Testis (tissue), 5 donors: ENCODE measurements at places on chromosomes 11 and 22. TPM values are rescaled to one million over a fixed set of nuclear protein-coding genes. Genes with fewer than 3 reads are reported as not detected.

SLC22A6 gene
- total RNA-seq = not detected

GLB1L3 gene
- total RNA-seq = 15.6 TPM

SYCE3 gene
- 40.4 TPM for total RNA-seq

DNAJC4 gene
- 254 TPM for total RNA-seq

OR51I1 gene
- 1.1 TPM for total RNA-seq

ANO1 gene
- total RNA-seq = 25.4 TPM

MS4A3 gene
- 1.7 TPM for total RNA-seq

ARVCF gene
- 57.7 TPM for total RNA-seq

SGSM1 gene
- 7.9 TPM for total RNA-seq

CASP5 gene
- not detected for total RNA-seq

PDGFD gene
- total RNA-seq = 8.1 TPM

HSPB2 gene
- total RNA-seq = not detected

APOL4 gene
- total RNA-seq = 0.55 TPM

C22orf23 gene
- 50.9 TPM for total RNA-seq

XBP1 gene
- 48.2 TPM for total RNA-seq

MPPED2 gene
- 13.1 TPM for total RNA-seq

BATF2 gene
- total RNA-seq = 1.5 TPM

CASP4 gene
- 16.1 TPM for total RNA-seq

JHY gene
- 22.3 TPM for total RNA-seq

HPS5 gene
- 97.7 TPM for total RNA-seq

LRRC74B gene
- 5.4 TPM for total RNA-seq

MOV10L1 gene
- total RNA-seq = 48.4 TPM

PLEKHB1 gene
- total RNA-seq = 71.5 TPM

SNX32 gene
- 4.0 TPM for total RNA-seq

CABP7 gene
- 1.6 TPM for total RNA-seq

GGTLC3 gene
- total RNA-seq = 0.68 TPM

IRAG1 gene
- total RNA-seq = 17.7 TPM

UBQLNL gene
- total RNA-seq = 8.8 TPM

RASSF10 gene
- total RNA-seq = 6.3 TPM

OR56A1 gene
- total RNA-seq = 0.06 TPM

KRTAP5-8 gene
- 0.39 TPM for total RNA-seq

SPDYC gene
- total RNA-seq = 1.2 TPM

OR52I1 gene
- not detected for total RNA-seq

UCP3 gene
- 9.7 TPM for total RNA-seq

KBTBD3 gene
- total RNA-seq = 8.5 TPM

TRIM51 gene
- not detected for total RNA-seq

BACE1 gene
- total RNA-seq = 24.7 TPM

NELL1 gene
- total RNA-seq = 8.9 TPM

GSTT2 gene
- total RNA-seq = not detected
